ENCODE measurements at places on chromosomes 4 and X.
A peak's percentile ranks its signal among the peaks of the same experiment; 100 is the strongest.

DNA sequence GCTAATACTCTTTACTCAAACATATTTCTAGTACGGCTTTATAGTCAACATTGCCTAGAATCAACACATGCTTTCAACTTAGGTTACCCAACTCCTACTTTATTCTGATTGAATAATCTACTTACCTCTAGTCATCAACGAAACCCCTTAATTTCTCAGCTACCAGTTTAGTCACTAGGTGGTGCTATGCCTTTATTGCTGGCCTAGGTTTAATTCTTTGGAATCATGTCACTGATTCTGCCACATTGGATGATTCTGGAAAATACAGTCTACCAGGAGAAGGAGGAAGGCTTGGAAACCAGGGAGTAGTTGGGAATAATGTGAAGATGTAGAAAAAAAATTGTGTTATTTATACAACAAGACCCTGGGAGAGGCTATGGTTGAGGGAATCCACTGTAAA is 167.7 kb downstream of the DCAF12L2 start:
- peak; percentile 3 for DNase-seq

DNA sequence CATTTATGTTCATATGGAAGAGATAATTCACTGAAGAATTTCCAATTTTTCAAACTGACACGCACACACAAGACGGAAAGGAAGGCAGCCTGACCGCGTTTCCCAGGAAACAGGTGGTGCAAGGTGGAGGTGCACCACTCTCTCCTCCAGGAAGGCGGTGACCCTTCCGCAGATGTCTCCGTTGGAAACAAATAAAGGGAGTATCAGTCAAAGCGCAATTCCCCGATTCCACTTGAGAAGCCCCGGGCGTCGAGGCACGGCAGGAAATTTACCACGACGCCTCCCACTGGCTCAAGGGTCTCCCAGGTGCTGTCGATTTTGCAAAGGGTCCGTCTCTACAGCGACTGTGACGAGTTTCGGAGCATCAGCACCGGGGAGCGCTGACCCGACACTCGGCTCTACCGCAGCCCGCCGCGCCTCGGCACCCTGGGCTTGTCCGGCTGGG is 770 bp upstream of the TIGD2 start:
- no peak for DNase-seq

- no peak for DNase-seq
Observed at GRCh38 chr4:43452948-43453347, 560.4 kb downstream of the GRXCR1 start.

GRCh38 chrX:22527302-22527701 is 254.6 kb downstream of the CBLL2 start:
- DNase-seq: no peak

DNA sequence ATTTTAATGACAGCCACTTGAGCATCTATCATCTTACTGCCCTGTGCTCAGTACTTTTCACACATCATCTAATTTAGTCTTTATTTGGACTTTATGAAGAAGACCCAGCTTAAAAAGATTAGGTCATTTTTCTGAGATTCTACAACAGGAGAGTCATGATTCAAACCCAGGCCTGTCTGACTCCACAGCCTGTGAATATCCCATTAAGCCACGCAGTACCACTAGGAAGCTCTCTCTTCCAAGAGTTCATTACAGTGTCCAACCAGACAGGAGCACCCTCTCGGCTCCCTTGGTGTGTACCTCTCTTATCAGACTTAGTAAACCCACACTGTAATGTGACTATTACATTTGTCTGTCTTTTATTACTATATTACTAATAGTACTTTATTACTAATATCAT is 332.8 kb downstream of the DHX15 start:
- no peak for DNase-seq

DNA sequence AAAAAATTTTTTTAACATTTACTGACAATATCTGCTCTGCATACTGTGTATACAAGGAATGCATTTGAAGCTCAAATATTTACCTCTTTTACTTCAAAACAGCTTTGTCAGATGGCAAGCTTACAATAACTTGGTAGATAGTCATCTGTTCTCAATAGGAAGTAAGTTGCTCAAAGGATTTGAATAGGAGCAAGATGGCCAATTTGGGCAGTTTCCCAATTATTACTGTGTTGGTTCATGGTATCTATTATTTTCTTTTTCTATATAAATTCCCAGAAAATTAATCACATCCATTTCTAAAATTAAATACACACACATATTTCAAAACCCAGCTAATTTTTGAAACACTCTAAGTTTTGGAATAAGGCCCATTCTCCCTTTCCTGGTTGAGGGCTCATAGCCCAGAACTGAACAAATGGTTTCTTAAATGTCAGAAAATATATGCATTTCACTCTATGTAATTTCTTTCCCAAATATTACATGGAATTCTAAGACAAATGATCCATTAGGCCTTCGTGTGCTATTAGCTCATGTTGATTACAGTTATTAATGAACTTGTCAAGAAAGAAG is 60.2 kb upstream of the BLTP1 start:
- no peak for DNase-seq

DNA sequence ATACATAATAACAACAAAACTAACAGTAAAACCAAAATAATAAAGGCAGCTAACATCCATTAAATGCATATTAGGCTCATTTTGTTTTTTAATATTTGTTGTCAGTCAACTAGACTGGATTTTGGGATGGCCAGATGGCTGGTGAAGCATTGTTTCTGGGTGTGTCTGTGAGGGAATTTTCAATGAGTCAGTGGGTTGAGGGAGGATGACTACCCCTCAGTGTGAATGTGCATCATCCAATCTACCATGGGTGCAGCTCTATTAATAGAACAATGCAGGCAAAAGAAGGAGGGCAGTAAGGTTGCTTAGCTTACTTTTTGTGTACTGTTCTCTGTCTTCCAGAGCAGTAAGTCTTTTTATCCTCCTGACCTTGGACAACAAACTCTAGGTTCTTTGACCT is 484.2 kb upstream of the HS3ST1 start:
- DNase-seq: peak; percentile 1

DNA sequence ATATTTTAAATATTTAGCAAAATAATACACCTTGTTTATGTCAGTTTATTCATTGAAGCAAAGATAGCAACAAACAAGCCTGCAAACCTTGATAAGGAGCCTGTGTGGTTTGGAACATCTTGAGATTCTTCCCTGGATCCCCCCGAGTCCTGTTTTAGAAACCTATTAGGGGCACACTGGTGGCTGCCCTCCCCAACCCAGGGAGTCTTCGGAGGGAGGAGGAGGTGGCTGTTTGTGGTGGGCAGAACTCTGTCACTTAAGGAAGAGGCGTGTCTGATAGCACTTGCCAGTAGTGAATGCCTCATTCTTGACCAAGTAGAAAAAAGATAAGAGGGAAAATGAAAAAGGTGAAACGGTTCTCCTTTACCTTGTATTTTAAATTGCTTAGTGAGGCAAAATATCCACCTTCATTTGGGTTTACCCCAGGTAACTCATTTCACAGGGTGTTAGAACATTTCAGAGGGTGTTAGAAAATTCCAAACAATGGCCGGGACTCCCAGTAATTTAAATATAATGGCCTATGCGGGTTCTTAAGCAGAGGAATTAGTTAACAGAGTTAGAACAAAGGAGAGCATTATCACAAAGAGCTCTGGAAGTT is 10.4 kb downstream of the KIT start:
- DNase-seq: no peak

DNA sequence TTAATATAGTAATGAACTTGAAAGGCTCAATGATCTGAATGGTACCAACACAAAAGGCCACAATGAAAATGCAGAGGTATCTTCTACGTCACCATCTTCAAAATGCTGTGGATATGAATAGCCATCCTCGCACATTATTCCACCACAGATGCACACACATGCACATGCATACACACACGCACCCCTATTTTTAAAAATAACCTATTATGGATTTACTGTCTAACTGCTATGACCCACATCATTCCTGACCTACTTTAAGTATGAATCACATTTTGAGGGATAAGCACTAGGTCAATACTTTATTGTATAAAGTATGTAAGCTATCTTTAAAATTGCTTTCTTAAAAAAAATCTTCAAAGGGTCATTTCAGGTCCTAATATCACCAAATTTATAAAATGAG is 24.4 kb upstream of the CORIN start:
- DNase-seq: peak; percentile 72

GRCh38 chr4:42642101-42642797 is 14.7 kb downstream of the ATP8A1 start:
- no peak for DNase-seq

GRCh38 chr4:126364311-126364911 is 1049.7 kb downstream of the FAT4 start:
- no peak for DNase-seq

- DNase-seq: no peak
Observed at GRCh38 chr4:89100853-89101252, 10.5 kb upstream of the TIGD2 start.

DNA sequence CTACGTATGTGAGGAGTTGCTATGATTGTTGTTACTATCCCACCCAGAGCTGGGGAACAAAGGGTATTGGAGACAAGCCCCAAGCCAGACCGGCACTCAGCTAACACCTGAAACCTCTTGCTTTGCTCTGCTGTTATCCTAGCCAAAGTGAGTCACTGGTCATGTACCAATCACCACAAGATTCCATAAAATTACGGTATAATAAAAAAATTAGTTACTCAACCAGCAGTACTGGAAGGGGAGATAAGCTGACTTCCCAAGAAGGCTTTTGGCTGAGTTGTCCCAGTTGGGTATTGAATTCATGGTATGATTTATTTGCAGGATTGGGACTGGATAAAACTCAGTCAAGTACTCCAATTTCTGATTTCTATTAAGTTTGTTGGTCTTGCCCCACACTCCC is 5.3 kb downstream of the EDA2R start:
- peak; percentile 52 for DNase-seq

DNA sequence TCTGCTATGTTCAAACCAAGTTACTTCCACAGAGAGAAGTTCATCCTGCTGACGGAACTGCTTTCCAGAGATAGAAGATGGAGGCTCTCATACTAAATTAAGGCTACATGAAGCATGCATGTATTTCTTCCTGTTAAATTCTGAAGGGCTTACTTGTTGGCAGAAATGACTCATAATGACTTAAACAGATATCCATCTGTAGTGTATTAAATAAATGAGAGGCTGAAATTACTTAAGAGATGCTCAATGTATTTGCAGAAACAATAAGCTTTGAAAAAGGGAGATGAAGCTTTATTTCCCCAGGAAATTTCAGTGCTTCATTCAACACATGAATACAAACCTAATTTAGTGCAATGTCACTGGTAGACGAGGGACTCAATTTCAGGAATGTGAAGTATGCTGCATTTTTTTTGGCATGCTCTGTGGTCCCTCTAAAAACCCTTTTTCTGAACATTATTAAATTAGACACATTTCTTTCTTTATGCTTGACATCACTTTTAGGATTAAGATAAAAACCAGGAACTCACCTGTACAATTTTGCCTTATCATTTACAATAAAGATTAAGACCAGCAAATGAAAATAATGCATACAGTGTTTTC is 759.1 kb upstream of the POU3F4 start:
- DNase-seq: no peak

DNA sequence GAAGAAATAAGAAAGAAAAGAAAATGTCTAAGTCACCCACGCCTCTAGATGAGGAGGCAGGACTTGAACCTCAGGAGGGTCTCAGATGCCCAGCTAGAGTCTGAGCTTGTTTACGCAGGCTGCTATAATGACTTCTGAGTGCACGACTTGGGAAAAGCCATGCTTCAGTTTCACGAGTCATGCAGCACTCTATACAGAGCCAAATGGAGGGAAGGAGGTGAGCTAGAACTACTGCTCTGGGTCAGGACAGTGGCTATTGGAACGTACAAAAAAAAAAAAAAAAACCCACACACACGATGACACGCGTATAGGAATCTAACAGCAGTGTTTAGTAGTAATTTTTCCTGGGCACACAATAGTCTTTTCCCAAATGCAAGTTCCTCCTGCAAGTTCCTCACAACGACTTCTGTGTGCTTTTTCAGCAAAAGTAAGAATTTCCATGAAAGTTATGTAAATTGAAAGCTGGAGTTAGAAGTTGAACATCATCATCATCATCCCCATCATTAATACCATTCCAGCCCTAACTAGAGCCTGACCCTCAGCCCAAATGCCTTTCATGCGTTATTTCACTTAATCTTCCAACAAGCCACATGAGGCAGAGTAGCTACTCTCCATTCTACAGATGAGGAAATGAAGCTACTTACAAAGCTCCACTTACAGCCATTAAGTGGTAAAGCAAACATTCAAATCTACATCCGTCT is 36.6 kb downstream of the IRF2 start:
- DNase-seq: no peak

GRCh38 chrX:45719751-45720501 is 519.2 kb upstream of the DIPK2B start:
- no peak for DNase-seq

- DNase-seq: no peak
Observed at GRCh38 chr4:68963374-68963773, 11.8 kb upstream of the UGT2A3 start.

- DNase-seq: peak; percentile 33
Observed at GRCh38 chrX:17021851-17022604, 75.6 kb downstream of the REPS2 start.

GRCh38 chr4:125991398-125991797 is 676.6 kb downstream of the FAT4 start:
- DNase-seq: no peak
